Suprapubic skin (tissue), 4 donors: ENCODE measurements at places on chromosomes 1 and 21. TPM values are rescaled to one million over a fixed set of nuclear protein-coding genes. Genes with fewer than 3 reads are reported as not detected.

FAM177B gene
- not detected for total RNA-seq

LMX1A gene
- total RNA-seq, result not detected

DNA sequence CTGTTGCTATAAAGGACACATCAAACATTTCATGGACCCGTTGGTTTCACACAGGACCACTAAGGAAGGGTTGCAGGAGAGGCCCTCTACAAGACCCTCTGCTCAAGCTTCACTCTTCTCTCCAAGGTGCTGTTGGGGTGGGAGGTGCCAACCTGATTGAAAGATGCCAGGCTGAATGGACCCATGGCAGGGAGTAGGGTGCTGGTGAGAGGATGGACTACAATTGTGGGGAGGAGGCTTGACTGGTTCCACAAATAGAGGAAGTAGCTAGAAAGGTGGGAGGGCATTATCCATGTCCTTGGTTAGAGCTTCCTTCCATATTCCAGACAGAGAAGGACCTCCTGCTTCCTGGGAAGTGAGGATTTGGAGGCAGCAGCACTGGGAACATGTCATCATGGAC lies 167.6 kb upstream of the HMGB4 start:
- no peak for DNase-seq

DNA sequence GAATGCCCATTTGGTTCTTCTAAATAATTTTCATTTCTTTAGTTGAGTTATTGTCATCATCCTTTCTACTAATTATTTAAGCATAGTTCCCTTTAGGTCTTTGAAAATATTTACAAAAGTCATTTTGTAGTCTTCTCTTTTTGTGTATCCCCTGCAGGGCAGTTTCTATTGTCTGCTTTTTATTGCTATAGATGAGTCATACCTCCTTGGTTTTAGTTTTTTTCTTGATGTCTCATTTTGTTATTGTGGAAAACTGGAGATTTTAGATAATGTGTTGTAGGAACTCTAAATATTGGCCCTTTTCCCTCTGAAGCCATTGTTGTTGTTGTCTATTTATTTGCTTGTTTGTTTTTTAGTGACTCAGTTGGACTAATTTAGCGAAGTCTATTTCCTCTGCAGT lies 387.9 kb downstream of the NUF2 start:
- DNase-seq, result no peak

GRCh38 chr21:41745971-41746743 lies 20.7 kb downstream of the RIPK4 start:
- DNase-seq, result no peak

GRCh38 chr1:93874025-93874651 lies 4.9 kb downstream of the DNTTIP2 start:
- DNase-seq, result no peak

DNA sequence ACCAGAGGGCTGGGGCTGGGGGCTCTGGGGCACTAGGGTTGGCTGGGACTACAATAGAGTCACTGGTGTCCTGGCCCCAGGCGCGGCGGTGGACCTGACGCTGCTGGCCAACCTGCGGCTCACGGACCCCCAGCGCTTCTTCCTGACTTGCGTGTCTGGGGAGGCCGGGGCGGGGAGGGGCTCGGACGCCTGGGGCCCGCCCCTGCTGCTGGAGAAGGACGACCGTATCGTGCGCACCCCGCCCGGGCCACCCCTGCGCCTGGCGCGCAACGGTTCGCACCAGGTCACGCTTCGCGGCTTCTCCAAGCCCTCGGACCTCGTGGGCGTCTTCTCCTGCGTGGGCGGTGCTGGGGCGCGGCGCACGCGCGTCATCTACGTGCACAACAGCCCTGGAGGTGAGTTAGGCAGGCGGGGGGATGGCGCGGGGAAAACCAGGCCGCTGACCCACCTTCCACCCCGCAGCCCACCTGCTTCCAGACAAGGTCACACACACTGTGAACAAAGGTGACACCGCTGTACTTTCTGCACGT lies 4.1 kb downstream of the TIE1 start:
- DNase-seq, result no peak

SFPQ gene
- total RNA-seq, result 365 TPM
